ENCODE measurements at places on chromosomes 16 and 17. TPM values are rescaled to one million over a fixed set of nuclear protein-coding genes. Genes with fewer than 3 reads are reported as not detected.

Gene KRT32
- total RNA-seq, result not detected

Gene UMOD
- total RNA-seq, result 0.60 TPM

Gene MARCHF10
- 0.75 TPM for total RNA-seq

DNA sequence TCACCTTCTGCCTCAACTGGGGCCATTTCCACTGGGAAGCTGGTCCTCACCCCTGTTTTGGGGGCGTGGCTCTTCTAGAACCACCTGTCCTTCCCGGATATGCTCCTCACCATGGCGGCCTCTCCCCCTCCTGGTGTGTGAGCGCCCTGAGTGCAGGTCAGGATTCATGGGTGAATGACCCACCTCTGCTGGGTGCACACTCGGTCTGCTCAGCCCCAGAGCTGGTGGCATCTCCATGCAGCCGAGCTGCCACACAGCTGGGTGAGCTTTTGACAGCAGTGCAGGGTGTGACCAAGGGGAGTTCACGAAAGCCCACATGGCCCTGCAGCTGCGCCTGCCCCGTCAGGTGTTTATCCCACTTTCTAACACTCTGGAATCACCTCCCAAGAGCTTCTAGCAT, 27.3 kb downstream of the GRIN2C start:
- DNase-seq, result no peak

GRCh38 chr17:66577041-66577440, 257.9 kb upstream of the CACNG5 start:
- no peak for DNase-seq
